Activated T-helper 1 cell treated with anti-CD3 and anti-CD28 coated beads, Interleukin-2, amount 50 U/mL, for 16 hours (primary cell): ENCODE measurements at places on chromosomes 3 and 15.

GRCh38 chr3:151906751-151907150 lies 33.3 kb downstream of the SUCNR1 start:
- DNase-seq = no peak

- DNase-seq = no peak
Measured at GRCh38 chr15:70852501-70853317, 1.2 kb downstream of the LARP6 start.

- peak; percentile 93 for DNase-seq
Measured at GRCh38 chr3:197959891-197960693, at the start of gene LMLN. LMLN (plus strand) TSS chr3:197960217; CDS start chr3:197960246, 29 bp downstream.

- no peak for DNase-seq
Measured at GRCh38 chr3:159649951-159650350, 338.7 kb upstream of the IL12A start.

DNA sequence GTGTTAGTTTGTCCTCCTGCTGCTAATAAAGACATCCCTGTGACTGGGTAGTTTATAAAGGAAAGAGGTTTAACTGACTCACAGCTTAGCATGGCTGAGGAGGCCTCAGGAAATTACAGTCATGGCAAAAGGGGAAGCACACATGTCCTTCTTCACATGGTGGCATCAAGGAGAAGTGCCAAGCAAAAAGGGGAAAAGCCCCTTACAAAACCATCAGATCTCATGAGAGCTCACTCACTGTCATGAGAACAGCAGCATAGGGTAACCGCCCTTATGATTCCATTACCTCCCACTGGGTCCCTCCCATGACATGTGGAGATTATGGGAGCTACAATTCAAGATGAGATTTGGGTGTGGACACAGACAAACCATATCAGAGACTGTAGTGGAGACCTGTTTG lies 27.0 kb downstream of the TM2D3 start:
- no peak for DNase-seq

GRCh38 chr15:89187301-89187985 lies 33.9 kb downstream of the RLBP1 start:
- no peak for DNase-seq

GRCh38 chr3:150149651-150150051 lies 179.0 kb upstream of the PFN2 start:
- no peak for DNase-seq
